ENCODE measurements at places on chromosomes 4 and X.

DNA sequence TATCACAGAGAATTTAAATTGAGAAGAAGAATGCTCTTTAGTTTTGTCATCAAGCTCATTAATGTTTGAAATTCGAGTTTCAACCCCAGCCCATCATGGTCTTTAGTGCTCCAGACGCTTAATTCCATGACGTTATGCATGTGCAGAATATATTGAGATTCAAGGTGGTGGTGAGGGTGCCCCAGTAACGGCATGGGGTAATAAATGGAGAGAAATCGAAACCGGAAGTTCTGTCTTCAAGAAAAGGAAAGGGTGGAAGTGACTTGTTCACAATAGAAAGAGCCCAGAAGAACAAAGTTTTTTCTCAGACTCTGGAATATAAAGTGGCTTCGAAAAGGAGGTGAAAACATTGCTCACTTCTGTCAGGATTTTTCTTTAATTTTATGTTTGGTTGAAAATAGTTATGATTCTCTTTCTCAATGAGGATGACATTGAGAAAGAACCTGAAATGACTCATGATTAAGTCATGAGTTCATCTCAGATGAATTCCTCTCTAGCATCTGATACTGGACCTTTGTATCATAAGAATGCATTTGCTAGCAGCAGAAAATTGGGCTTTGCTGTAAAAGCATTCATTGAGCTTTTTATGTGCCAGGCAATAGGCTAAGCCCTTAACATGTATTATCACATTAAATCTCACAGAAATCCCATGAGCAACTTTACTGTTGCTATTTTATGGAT is 779 bp upstream of the DDX60L start:
- DNase-seq = peak; percentile 75

GRCh38 chr4:109040441-109040840 is 262.0 kb downstream of the COL25A1 start:
- DNase-seq = no peak

DNA sequence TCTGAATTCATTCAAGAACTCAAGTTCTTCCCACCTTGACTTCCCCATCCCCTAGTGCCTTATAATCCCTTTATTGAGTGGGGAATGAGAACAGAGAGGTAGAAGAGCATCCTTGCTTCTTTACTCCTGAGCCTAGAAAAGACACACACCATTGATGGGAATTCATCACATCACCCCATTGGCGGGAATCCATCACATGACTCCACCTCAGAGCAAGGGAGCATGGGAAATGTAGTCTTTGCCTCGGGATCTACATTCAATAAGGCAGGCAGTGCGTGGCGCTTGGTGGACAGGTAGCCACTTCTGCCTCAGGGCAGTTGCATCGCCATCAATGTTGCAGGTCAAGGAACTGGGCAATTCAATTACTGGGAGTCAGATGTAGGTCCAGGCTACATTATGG is 50.7 kb downstream of the MXRA5 start:
- no peak for DNase-seq

DNA sequence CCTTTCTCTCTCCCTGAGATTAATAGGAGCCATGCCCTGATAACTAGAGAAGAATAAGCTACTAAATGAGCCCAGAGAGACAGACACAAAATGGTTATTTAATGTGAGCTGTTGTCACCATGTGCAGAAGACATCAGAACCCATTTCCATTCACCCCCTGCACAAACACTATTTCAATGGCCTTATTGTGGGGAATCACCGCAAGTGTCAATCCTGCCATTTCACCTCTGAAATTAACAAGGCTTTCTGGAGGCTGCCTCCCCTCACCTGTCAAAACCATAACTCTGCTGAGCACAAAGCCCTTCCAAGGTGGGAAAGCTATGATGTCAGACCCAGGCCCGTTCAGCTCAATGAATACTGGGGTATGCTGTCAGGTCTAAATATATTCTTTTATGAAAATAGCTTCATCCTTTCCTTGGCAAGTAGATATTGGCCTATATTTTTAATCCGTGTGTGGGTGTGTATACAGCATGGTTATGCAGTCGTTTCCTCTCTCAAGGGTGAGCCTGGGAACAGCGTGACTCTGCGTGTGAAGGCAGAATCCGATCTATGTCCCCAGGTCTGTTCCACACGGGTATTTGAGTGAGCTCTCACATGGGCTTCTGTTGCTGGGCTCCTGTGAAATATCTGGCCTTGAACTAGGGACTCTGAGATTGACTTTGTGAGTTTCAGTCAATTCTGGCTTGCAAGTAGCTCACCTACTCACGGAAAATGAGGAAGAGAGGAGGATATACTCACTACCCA is 266.3 kb downstream of the FBXW7 start:
- DNase-seq = no peak

DNA sequence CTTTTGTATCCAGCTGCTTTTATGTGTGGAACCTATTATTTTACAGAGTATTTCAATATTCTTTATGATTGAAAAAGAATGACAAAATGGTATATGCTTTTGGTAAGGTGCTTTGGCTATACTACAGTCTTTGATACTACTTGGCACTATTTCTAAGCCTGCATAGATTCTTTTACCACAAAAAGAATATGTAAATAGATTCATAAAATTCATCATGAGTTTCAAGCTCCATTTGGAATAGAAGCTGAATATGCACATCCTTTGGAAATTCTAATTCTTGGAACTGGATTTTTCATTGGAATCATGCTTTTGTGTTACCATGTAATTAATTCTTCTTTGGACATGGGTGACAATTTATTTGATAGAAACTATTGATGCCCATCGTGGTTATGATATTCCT is 60.2 kb upstream of the SYTL5 start:
- DNase-seq = no peak

GRCh38 chr4:54696649-54697048 is 38.9 kb downstream of the KIT start:
- DNase-seq = no peak

DNA sequence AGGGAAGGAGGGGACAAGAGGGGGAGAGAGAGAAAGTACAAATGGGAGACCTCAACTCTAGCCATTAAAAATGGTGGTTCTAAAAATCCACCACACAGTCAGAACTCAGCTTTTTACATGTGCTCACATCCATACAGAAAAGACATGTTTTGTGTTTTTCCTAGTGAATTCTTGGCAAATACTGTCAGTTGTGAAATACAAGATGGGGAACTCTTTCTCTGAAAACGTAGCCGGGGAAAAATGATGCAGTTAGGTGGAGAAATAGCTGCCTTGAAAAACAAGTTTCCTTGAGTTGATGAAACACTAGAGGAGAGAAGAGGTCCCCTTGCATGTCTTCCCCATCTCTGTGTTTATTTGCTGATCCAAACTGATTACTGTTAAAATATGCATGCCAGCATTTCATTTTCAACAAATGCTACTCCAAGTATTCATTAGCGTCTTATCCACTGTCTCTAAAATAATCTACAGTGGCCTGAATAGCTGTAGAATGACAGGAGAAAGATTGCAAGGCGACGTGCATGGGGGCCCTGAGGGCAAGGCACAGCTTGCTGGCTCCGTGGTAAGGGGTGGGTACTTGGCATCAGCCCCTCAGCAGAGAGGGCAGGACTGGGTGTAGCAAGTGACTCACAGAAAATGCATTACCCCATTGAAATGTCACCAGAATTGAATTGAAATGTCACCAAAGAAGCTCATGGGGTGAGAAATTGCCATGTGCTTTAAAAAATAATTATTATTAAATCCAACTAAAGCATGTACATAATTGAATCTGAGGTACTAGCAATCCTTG is 48.1 kb upstream of the TBL1X start:
- no peak for DNase-seq
